Mesenchymal stem cell (in vitro differentiated cells and primary cell): ENCODE measurements at places on chromosomes 6 and 20.

DNA sequence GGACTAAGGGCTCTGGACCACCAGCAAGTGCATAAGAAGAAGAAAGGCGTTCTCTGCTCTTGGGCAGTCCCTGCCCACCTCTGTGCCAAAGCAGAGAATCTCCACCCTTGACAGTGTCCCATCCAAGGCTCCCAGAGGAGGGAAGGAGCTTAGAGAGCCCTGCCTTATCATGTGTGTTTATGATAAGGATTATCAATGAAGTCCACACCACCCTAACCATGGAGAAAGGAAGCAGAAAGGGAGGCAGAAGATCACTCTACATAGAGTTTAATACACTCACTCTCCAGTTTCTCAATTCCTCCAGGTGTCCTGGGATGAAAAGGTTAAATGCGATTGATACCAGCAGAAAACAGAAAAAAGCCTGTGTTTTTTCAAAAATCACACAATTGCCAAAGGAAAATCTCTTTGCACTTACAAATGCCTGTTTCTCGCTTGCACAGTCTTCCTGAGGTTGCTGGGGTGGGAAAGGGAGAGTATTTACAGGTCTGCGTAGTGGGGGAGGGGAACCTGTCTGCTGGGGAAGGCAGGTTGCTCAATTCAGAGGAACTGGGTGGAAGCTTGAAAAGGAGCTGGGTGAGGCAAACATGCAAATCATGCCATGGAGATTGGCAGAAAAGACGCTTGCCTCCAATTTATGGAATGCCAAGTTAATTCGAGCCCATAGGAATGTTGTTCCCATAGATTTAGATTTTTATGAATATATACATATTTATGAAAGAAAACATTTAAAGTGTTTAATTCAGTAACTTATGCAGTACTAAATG, 104.0 kb downstream of the EYA2 start:
- H3K4me1 ChIP-seq = no peaks in the 10 kb centered on the region
- H3K27me3 ChIP-seq = peaks cover 56% of the 10 kb centered on the region
- no peak overlapping the region for H3K27ac ChIP-seq
- no peaks in the 10 kb centered on the region for H3K36me3 ChIP-seq
- DNase-seq = no peak
- no peak overlapping the region for H3K4me3 ChIP-seq

DNA sequence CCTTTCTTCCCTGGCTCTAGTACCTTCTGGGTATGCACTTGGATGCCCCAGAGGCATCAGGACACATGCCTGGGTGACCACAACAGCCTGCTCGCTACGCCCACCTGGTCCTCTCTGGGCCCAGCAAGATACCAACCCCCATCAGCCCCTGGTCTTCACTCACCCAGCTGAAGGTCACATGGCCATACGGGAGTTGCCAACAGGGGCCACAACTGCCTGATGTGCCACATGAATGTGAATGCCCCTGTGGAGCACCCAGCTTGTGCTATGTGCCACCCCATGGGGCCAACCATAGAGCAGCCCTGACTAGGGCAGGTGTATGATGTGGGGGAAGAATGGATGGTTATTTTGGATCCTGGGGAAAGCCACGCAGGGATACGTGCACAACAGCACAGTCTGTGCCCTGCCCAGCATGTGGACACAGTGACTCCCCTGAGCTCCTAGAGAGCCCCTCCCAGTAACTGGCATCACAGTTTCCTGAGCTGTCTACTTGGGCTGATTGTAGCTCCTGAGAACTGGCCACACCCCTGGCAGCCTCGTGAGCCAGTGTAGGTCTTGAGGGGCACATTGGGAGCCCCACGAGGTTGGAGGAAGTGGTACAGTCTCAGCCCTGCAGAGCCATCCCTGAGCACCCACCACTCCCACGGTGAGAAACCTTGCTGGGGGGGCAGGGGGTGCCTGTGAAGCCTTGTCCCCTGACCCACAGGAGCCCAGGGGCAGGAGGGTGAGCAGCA, 10.5 kb upstream of the PCMTD2 start:
- no peak overlapping the region for H3K27ac ChIP-seq
- H3K27me3 ChIP-seq = peaks cover 81% of the 10 kb centered on the region
- peaks cover 5% of the 10 kb centered on the region for H3K4me1 ChIP-seq
- DNase-seq = no peak
- no peak overlapping the region for H3K4me3 ChIP-seq

DNA sequence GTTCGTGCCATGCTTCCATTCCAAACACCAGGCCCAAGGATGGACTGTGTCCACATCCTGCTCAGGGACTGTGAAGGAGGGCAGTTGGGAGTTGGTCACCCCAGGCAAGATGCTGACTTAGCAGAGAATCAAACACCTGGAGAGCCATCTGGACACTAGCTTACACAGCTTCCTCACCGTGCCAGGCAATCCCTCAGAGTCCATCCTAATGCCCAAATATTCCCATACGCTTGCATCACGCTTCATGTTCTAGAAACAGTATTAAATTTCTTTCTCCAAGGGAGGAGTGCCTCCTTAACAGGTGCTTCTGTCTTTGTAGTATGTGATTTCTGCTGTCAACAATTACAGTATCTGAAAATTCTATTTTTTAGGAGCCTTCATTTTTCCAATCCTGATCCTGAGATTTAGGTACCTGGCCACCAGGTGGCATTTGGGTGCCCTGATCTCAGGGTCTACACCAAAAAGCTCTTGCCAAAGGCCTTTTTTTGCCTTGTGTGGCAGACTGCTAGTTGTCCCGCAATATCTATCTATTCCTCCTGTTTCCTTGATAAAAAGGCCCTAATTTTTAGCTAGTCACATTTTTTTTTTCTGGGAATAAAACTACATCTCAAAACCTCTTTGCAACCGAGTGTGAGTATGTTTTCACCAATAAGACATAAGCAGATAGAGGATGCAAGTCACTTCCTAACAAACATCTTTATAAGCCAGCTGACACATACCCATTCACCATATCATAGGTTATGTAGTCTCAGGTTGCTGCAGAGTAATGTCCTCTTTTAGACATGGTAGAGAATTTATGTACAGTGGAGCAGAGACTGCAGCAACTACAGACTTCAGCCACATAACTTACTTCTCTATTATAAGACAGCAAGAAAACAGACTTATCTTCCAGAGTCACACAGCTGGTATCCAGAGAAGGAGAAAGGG, 85.0 kb downstream of the PREP start:
- H3K27me3 ChIP-seq = no peaks in the 10 kb centered on the region
- H3K4me1 ChIP-seq = peaks cover 4% of the 10 kb centered on the region
- H3K27ac ChIP-seq = peak overlapping the region; percentile 61
- H3K36me3 ChIP-seq = peaks cover 58% of the 10 kb centered on the region

DNA sequence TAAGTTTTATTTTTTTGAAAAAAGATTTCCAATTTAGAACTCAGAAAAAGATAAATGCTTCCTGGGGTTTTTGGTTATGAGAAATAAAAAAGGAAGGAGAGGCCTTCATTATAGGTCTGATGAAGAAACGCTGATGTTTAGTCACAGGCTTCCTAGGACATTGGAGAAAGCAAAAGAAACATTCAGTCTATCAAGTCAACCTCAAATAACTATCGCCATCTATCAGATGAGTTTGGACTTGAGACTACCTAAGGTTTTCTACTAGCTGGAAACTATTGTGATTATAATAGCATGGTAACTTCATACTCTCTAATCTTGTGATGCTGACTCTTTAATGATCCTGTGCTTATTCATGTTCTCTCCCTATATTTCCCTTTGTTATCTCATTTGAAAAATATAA, 171.3 kb downstream of the TPBG start:
- no peak overlapping the region for H3K27ac ChIP-seq
- no peaks in the 10 kb centered on the region for H3K4me1 ChIP-seq
- H3K36me3 ChIP-seq = no peaks in the 10 kb centered on the region
- DNase-seq = no peak

DNA sequence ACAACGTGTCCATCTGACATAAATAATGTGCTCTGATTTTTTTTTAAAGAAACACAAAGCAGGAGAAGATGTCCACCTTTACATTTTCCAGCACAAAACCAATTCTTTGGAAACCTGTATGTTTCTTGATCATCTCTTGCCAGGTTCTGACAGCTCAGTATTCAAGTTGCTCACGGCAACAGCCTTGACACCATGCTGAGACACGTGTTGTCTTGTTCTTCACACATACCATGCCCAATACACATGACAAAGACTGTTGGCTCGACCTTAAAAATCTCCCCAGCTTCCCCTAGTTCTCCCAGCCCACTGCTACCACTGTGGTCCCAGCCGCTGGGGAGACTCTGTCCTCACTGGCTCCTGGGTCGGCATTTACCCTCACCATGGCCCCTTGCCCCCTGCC, 518.9 kb downstream of the PREX1 start:
- H3K4me1 ChIP-seq = no peaks in the 10 kb centered on the region
- H3K27me3 ChIP-seq = peaks cover 75% of the 10 kb centered on the region
- DNase-seq = no peak

DNA sequence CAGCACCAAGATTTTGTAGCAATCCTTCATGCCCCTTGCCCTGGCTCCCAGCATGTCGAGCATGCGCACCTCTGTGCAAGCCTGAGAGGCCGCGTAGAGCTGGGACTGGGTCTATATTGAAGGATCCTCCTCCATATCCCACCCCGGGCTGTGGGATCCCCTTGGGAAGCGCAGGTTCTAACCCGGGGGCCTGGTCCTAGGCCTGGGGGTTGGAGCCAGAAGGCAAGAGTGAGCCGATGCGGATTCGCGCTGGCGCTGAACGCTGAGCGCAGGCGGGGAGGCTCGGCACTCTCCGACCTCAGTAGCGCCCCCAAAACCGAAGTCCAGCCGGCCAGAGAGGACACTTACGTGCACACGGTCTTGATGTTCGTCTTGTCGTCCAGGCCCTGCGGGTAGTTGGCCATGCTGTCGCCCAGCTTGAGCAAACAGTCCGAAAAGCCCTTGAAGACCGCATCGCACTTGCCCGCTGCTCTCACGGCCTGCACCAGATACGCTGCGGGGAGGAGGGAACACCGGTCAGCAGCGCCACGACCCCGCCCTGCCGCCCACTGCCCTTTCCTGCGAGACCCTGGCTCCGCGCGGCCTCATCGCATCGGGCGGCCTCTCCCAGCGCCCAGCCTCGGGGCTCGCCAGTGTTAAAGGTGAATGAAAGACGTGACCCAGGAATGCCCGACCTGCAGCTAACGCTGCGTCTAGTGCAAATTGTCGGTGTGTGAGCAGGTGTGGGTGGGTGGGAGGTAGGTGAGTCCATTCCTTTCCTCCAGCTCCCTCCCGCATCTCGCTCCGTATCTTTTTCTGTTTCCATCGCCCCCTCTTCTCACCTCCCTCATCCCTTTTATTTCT, 4.5 kb downstream of the NRN1 start:
- H3K27me3 ChIP-seq = peaks cover 62% of the 10 kb centered on the region
- no peaks in the 10 kb centered on the region for H3K36me3 ChIP-seq
- H3K4me1 ChIP-seq = peaks cover 30% of the 10 kb centered on the region
- no peak for DNase-seq
- no peak overlapping the region for H3K27ac ChIP-seq
- peak overlapping the region; percentile 81 for H3K4me3 ChIP-seq
